ENCODE measurements at places on chromosomes 3 and 15.

- no peak for DNase-seq
Observed at GRCh38 chr3:185586686-185587039, 568 bp downstream of the SENP2 start.

DNA sequence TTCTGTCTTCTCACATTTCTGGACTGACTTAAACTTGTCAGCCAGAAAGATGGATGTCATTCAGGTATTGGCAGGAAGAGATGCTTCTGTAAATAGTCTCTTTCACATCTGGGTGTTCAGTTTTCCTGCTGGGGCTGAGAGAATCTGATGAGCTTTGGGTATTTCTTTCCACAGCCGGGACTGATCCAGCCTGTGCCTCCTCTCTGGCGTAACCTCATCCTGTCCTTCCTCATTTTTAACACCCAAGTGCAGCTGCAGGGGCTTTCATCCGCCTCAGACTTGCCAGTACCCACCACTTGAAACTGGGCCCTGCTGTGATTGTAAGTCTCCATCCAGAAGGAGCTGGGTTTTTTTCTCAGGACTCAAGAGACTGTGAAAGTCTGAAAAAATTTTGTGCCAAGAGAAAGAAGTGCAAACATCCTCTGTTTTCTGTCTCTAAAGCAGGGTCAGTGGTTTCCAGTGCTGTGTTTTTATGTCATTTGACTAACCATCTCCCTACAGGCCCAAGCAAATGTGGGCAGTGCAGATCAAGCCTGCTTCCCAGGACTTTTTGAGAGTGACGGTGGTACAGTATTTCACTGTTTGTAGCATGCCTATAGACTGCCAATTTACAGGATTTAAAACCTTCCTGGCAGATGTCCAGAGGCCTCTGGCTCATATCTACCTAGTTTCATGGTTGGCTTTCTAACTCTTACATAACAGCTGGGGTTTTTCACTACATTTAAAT is 342.7 kb downstream of the PTPRG start:
- DNase-seq: peak; percentile 71

- DNase-seq: no peak
Observed at GRCh38 chr3:177487635-177488186, 290.4 kb upstream of the TBL1XR1 start.

- no peak for DNase-seq
Observed at GRCh38 chr15:42402455-42403205, 43.3 kb downstream of the CAPN3 start.

- DNase-seq: peak; percentile 43
Observed at GRCh38 chr3:187994221-187995042, 159.5 kb upstream of the LPP start.

- DNase-seq: no peak
Observed at GRCh38 chr15:63827113-63827512, 6.6 kb downstream of the HERC1 start.

GRCh38 chr3:8503461-8503860 is 1.8 kb downstream of the LMCD1 start:
- no peak for DNase-seq

- no peak for DNase-seq
Observed at GRCh38 chr3:143011705-143012104, 10.3 kb downstream of the U2SURP start.

DNA sequence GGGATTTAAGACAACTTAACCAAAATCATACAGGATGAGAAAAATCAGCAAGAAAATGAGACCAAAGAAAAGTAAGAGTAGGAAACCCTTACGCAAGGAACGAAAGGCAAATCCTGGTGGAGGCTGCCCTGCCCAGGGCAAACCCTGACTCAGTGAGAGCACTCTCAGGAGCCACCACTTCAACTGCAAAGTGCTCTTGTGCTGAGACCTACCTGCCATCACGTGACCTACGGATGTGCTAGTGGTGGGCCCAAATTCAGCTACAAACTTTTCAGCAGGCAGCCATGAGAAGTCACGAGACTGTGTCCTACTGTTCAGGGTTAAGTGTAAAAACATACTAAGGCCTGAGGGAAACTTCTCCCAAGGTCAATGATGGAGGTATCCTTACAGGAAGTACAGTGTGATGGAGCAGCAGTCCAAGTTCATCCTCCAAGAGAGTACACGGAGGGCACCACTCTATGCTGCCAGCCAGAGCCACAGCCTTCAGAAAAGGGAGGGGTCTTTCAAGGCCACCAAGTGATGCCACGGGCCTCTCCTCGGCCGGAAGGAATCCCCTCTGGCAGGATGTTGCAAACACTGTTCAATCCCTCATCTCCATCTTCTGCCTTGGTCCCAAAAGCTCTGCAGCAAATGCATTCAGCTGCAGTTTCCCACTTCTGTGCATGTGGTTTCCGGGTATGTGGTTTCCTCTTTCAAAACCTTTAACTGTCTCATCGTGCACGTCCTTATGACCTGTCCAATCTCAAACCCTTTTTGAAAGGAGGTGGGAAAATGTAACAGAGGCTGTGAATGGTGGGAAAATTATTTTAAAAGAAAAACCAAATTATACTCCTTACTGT is 9.5 kb downstream of the CHSY1 start:
- no peak for DNase-seq

DNA sequence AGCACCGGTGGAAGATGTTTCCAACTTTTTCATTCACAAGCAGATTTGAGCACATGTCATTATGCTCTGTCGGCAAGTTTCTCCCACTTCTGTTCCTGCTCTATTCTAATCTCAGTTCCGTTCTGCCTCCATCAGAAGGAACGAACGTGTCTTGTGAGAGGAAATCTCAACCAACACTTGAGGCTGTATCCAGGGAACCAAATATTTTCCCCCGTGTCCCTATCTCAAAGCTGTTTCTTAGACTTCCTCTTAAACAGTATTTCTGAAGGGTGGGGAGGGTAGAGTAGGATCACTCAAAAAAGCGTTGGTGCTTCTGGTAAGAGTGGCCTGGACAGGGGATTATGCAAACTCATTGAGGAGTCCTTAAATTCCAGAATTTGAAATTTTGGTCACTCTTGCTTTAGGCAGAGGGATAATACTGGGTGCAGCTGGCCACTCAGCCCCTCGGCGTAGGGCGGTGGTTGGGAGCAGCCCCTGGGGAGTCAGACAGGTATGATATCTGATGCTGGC is 54.9 kb downstream of the FRMD4B start:
- no peak for DNase-seq

GRCh38 chr3:155323063-155323666 is 29.7 kb upstream of the STRIT1 start:
- peak; percentile 66 for DNase-seq
